ENCODE measurements at places on chromosomes 4 and X.

DNA sequence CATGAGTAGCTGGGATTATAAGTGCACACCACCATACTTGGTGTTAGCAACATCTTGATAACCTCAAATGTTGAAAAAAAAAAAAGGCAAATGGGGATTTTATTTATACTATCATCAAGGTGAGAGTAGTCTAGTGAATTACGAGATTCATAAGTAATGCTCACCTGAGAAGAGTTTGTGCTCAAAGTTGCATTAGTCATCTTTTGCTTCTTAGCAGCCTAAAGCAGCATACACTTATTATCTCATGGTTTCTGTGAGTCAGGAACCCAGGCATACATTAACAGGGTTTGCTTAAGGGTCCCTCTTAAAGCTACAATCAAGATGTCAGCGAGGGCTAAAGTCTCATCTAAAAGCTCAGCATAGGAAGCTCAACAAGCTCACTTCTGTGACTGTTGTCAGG is 8.2 kb upstream of the EXOSC9 start:
- DNase-seq: no peak

DNA sequence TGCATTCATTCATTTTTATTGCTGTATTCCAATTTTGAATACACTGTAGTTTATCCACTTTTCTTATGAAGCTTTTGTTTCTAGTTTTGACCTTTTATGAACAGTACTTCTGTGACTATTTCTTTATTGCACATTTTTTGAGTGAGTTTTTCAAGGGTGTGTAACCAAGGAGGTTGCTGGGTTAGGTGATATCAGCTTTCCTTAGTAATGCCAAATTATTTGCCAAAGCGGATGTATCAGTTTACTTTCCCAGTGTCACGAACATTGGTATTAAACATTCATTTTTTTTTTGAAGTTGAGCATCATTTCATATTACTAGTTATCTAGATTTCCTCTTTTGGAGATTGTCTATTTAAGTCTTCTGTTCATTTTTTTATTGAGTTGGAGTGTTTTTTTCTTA is 32.9 kb downstream of the STIM2 start:
- DNase-seq: no peak

DNA sequence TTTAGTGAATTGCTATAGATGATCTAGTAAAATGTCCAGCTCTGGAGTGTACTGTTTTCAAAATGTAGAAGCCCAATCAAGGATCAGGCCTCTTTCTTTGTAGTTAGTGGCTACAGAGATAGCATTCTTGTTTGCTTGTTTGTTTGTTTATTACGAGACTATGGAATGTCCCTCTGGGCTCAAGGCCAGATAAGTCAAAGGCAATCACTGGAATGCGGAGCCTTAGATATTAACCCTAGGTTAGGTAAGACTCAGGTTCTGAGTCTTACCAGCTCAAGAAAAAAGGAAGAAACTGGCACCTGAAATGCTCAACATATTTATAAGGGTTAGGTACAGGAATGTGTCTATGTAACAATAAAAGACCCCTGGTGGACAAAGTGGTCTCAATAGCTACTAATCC is 261.5 kb downstream of the SLC7A11 start:
- DNase-seq: no peak

GRCh38 chrX:28609003-28609402 is 21.8 kb downstream of the IL1RAPL1 start:
- no peak for DNase-seq

Measured in activated CD8-positive, alpha-beta T cell treated with anti-CD3 and anti-CD28 coated beads, Interleukin-2, amount 10 ng/mL, durations not matched to agents 7 days and 5 days (primary cell).